ENCODE measurements at places on chromosomes 1 and 21.
A peak's percentile ranks its signal among the peaks of the same experiment; 100 is the strongest.

- DNase-seq: peak; percentile 32
Observed at GRCh38 chr1:34163792-34164731, 968 bp downstream of the CSMD2 start.

- no peak for DNase-seq
Observed at GRCh38 chr1:153001382-153001781, at the start of gene SPRR3. Gene SPRR3 (plus strand): TSS chr1:153001749. CDS start chr1:153003021, 1,272 bp downstream.

DNA sequence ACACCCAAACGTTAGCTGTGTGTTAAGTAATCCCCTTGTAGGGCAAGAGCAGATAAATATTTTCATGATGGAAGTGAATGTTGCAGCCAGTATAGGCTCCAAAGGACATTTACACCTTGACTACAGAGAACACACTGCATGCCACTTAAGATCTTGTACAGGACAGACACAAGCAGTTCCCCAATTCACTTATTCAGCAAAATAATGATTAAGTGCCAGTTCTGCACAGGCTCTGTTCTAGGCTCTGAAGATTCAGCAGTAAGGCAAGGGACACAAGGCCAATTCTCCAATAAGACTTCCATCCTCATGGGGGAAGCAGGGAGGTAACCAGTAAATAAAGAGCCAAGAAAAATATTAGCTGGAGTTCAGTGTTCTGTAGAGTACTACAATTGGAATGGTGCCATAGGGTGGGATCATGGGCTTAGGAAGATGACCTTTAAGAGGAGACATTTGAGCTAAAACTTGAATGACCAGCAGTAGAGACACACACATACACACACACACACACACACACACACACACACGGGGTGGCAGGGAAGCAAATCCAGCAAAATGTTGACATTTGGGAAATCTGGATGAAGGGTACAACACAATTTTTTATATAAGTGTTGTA lies 199.9 kb upstream of the JUN start:
- DNase-seq: no peak

DNA sequence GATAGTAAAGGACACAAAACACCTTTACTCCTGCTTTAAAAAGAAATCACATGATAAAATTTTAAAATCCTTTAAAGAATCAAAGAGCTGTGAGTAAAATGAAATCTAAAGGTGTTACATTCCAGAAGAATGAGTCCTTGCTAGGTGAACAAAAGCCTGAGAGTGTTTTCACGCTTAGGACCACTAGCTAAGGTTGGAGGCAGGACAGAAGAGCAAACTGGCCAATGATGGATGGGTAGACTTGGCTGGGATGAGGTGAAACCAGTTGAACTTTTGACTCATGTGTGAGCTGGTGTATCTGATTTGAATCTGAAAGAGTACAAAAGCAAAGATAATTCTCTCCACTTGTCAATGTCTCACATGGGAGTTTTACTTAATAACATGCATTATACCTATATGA lies 35.1 kb downstream of the CATSPERE start:
- DNase-seq: no peak

DNA sequence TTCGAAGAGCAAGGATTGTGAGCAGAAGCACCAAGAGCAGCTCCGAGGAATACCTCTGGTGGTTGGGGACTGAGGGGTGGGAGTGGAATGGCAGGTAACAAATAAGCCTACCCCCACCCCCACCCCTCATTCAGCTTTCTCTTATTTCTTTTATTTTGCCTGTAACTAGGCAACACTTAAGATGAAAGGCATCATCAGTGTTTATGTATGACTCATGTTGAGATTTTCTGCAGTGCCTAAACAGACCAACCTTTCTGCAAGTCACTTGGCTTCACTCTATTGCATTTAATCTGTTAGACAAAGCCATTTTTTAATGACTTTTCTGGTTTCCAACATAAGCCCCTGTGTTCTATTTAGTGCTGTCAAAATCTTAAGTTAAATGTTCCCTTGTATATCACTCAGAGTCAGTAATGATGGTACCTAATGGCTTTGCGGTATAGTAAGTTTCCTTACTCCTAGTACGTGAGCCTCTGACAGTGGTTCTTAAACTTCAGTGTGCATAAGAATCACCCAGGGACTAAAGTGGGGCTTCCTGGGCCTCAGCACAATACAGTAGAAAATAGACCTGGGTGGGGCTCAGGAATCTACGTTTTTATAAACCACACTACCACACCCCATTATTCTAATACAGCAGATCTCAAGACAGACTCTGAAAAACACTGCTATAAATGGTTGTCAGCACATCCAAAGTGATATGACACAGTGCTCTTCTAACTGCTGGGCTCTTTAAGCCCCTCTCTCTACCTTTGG lies 19.9 kb downstream of the CASQ2 start:
- peak; percentile 69 for DNase-seq

All from RPMI7951 (cell line).